B cell (primary cell): ENCODE measurements at places on chromosomes 3 and 15. TPM values are rescaled to one million over a fixed set of nuclear protein-coding genes. Genes with fewer than 3 reads are reported as not detected.

Gene DNAJA4
- total RNA-seq, result 16.9 and 20.0 TPM in 2 replicates

Gene GATA2
- total RNA-seq, result not detected in 2 replicates

Gene LMAN1L
- total RNA-seq, result 1.1 and 1.2 TPM in 2 replicates

Gene FGD5
- total RNA-seq, result 0.12 TPM in 1 of 2 replicates, not detected in the other

Gene CCR3
- total RNA-seq, result not detected in 2 replicates

Gene CHRM5
- not detected in 2 replicates for total RNA-seq
